ENCODE measurements at places on chromosomes 13 and 19.

DNA sequence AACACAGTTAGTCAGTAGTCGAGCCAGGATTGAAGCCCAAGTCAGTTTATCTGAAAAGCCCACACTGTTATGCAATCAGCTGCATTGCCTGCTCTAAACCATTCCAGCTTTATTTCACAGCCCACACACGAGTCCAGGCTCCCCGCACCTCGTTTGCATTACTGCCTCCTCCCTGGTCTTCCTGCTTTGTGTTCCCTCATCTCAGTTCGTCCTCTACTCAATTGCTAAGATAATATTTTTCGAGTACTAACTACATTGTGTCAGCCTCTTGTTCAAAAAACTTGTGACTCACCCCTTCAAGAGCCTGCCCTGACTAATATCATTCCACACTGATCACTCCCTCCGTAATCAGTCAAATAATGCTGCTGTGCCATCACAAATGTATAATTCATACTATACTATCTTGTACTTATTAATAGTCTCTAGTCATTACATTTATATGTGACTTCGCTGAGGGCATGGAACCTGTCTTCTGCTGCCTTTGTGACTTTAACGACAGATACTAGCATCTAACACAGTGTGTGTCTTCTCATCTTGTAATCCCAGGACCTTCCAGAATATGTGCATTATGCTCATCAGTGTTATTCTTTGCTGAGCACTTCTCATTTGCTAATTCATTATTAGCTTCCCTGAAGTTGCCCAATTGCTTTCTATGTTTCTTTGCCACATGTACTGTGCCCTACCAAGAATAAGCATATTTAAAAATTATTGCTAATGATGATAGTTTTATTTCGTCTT, 26.2 kb upstream of the WDFY2 start:
- no peak for DNase-seq

DNA sequence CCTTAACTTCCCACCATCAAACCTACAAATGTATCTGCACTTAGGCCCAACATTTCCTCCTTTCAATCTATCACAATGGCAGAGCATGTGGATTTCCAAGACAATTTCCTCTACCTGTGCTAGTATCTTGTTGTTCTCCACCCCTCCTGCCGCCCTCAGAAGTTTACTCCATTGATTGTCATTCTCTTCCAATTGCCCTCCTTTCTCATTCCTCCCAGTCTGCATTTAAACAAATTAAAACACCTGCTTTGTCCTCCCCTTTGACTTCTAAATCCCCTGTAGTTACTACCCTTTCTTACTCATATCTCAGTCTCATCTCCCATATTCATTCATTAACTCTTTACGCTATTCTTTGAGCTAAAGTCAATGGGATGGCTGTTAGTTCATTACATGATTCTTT, 370.6 kb downstream of the DIAPH3 start:
- DNase-seq, result no peak

- DNase-seq, result no peak
These were observed 130.8 kb downstream of the OLFM4 start for GRCh38 chr13:53159431-53159830.

DNA sequence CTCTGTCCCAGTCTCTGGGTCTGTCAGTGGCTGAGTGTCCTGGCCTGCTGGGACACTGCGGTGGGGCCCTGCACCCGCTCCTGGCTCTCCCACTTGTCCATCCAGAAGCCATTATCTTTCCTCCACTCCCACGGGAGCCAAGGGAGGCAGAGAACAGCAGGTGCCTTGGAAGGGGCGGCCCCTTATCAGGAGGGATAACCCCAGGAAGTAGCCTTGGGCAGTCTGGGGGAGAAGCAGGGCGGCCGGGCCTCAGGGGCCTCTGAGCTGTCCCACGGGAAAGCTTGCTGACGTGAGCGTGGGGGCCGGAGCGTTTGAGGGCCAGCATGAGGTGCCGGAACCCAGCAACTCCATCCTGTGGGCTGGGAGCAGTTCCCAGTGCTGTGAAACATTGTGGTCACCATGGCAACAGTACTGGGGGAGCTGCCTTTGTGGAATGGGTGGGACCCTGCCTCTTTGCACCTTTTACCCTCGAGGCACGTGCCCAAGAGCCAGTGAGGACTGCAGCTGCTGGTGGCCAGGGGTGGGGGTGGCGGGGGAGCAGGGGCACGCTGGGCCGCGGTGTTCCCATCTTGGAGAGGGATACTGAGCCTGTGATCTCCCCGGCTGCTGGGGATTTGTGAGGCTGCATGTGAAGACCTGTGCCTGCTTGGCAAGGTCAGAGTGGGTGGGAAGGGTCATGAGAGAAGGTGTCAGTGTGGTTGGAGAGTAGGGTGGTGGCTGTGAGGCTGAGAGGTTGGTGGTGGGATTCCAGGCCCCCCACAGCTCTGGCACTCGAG, 20.9 kb downstream of the KLHL26 start:
- no peak for DNase-seq

DNA sequence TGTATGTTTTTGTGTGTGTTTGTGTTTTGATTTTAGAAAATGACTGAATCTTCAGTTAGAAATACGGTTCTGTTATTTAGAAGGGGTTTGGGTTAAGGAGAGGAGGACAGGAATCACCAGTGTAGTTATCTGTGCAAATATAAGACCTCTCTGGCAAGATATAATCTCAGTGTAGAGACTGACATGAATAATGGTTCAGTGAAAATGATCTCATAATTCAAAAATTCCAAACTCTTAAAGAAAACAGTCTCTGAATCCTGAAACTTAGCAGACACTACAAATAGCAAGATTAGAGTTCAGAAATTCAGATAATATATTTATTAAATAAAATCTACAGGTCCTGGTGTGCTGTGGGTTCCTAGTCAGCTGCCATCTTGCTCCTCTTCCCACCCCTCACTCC, 73.5 kb downstream of the PDS5B start:
- DNase-seq, result no peak

All from CD4-positive, alpha-beta T cell treated with Interferon alpha-2 for 1 hour (primary cell).